ENCODE measurements at places on chromosomes 2 and 18.
A peak's percentile ranks its signal among the peaks of the same experiment; 100 is the strongest.

GRCh38 chr2:206260188-206261012, 14.1 kb upstream of the ZDBF2 start:
- DNase-seq, result peak; percentile 47

DNA sequence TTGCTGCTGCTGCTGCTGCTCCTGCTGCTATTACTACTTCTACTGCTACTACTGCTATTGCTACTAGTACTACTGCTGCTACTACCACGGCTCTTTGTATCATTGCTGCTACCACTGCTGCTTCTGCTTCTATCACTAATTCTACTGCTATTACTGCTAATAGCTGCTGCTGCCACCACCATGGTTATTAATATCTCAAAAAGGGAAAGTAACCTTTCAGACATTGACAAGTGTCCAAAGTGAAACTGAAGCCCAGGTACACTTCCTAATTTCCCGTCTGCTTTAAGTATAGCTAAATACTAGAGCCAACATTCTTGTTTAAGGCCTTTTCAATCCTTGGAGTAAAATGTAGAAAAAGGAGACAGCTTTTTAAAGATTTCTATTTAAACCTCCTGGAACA, 45.4 kb upstream of the EHBP1 start:
- DNase-seq, result no peak

GRCh38 chr18:58229162-58229561, 185.1 kb downstream of the NEDD4L start:
- no peak for DNase-seq

DNA sequence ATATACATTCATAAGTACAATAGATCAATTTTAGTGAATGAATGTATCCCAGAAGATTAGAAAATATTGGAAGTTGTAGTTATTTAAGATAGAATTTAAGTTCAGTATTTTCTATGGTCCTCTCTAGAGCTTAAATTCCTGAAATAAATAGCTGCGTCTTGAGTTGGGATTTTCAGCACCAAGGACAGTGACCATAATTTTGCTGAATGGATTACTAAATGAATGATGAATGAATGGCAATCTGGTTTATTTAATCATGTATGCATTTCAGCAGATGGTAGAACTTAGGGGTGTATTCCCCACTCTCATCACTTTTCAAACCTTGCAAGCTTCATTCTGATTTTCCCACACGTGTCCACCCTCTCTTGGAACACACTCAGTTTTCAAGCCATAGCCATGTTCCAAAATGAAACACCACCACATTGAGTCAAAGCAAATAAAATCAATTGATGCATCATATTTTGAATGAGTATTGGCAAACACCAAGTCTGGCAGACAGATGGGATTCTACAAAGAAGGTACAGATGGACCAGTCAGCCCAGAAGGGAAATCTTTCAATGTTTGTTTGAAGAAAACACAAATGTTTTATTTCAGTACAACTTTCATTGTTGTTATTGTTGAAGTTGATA, 362.2 kb upstream of the NXPH2 start:
- DNase-seq, result peak; percentile 24

DNA sequence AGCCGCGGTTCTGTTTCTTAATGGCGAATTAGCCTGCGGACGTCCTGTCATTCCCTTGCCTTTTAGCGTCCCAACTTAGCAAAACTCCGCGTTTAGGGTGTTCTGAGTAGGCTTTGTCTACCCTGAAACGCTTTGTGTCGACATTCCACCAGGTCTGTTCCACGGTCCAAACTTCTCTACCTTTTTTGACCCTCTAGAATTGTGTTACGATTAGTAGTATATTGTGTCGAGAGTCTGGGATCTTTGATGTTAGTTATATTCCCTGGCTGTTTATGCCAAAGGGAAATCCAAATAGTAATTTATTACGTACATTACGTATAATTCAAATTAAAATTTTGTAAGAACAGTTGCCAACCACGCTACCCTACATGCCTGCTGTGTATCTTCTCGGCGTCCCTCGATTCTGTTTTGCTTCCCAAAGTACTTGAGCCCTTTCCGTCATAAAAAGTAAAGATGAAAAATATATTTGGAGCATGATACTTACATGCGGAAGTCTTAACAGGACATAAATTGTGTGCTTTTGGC, 495 bp upstream of the TTC32 start:
- DNase-seq, result peak; percentile 15

GRCh38 chr2:53994818-53995808, 24.3 kb upstream of the PSME4 start:
- no peak for DNase-seq

DNA sequence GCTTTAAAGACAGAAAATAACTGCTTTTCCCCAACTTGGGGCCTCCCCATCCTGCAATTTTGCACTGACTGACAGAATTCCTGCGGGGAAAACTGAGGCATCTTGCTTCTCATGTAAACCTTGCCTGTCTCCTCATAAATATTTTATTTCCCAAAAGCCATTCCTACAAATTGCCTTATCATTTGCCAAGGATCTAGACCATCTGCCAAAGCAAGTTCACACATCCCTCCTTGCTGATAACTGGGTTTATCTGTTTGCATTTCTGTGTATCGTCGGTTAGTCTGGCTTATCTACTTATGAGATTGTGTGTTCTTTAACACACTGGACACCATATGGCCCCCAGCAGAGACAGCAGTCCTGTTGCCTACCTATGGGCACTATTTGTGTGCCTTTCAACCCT, 3.0 kb upstream of the CNGA3 start:
- no peak for DNase-seq

GRCh38 chr2:203062126-203062525, 47.5 kb downstream of the NBEAL1 start:
- DNase-seq, result peak; percentile 52

DNA sequence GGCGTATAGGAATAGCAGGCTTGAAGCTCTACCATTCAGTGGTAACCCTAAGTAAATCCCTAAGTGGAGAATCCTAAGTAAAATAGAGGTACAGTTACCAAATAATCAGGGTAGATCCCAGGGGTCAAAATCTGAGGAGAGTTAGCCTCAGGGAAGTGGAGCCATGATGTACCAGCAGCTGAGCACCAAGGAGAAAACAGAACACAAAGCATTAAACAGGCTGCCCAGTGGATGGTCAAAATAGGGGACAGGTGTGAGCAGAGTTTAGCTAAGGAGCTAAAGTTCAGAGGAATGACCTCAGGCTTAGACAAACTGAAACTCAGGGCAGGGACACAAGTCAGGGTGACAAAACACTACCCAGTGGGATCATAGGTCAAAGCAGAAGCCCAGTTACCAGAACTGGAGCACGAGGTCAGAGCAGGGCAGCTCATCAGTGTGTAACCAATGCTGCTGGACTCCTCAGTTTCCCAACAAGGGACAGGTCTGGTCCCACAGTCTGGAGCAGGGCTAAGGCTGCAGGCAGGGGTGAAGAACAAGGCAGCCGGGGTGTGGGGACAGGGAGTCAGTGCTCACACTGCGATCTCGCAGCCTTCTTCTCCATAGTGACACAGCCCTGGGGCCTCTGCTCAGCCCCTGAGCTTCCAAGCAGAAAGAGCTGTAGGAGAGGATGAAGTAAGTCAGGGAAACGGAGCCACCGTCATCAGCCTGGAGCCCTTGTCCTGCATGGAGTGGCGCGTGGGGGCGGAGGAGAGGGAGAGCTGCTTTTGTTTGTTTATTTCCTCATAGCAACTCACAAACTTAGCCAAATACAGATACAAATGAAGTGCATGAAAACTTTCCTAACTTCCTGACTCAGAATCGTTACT, 264.0 kb downstream of the MREG start:
- DNase-seq, result peak; percentile 58

GRCh38 chr2:233966388-233966787, 49.2 kb downstream of the TRPM8 start:
- DNase-seq, result no peak
